Urinary bladder (tissue), 4 donors: ENCODE measurements at places on chromosomes 5 and 9. TPM values are rescaled to one million over a fixed set of nuclear protein-coding genes. Genes with fewer than 3 reads are reported as not detected.

DNA sequence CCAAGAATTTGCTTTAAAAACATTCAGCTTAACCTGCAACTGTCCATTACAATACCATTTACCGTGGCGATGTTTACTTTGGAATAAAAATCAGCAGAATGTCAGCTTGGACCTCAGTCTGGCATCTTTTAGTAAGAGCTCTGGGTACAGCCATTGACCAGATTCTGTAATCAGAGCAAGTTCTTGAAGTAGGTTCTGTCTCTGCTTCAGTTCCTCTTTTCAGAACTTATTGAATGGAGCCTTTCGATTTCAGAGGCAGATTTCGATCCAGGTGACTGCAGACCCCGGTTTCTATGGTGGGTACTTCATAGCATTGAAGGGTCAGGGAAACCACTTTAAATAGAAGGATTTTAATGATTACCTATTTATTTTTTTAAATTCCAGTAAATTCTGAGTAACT is 53.4 kb upstream of the SV2C start:
- no peak for DNase-seq

- no peak for DNase-seq
Observed at GRCh38 chr9:77305622-77306400, 128.5 kb downstream of the VPS13A start.

DNA sequence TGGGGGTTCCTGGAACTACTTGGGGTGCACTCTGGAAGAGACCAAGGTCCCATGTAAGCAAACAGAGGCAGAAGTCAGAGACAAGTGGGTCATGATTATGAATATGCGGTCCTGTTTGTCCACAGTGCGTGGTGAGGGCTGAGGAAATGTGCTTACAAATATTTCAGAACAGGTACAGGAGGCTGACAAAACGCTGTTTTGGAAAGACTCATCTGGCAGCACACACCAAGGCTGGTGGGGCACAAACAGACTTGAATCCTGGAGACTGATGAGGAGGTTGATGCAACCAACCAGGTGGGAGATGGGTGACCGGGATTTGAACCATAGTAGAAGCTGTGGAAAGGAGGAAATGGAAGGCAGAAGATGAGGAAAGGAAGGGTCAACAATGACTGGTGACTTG is 83.8 kb downstream of the ADRB2 start:
- DNase-seq = no peak

- no peak for DNase-seq
Observed at GRCh38 chr9:114025196-114025753, 52.8 kb downstream of the AMBP start.

- DNase-seq = no peak
Observed at GRCh38 chr9:7216004-7216841, 458.4 kb downstream of the KDM4C start.

- no peak for DNase-seq
Observed at GRCh38 chr9:126806336-126806735, 1.5 kb downstream of the ZBTB43 start.

DNA sequence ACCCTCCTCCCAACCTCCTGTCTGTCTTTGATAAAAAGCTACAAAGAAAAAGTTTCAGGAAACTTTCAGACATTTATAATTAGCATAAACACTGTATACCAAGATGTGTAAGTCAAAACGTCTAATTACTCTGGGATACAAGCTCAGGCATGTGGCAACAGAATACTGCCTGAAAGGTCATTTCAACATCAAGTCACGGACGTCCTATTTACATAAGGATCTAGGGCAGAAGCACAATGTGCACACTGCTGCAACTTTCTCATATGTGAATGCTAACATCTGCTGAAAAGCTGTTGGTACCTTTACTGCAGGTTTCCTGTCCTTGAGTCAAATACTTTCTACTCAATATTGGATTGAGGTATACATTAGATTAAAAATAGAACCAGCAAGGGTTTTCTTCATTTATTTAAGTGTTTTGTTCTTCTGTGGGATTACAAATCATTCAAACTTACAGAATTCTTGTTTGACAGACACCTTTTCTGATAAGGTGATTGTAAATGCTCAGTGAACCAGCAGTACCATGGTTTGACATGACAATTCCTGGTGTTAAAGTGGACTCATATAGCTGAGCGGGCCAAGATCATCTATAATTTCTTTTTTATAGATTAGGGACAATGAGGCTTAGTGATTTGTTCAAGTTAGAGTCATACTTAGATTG is 36.8 kb downstream of the ELL2 start:
- DNase-seq = no peak

GRCh38 chr9:94630833-94631232 is 8.5 kb downstream of the FBP1 start:
- peak; percentile 77 for DNase-seq

- no peak for DNase-seq
Observed at GRCh38 chr5:91706785-91707520, 323.8 kb upstream of the ARRDC3 start.

DNA sequence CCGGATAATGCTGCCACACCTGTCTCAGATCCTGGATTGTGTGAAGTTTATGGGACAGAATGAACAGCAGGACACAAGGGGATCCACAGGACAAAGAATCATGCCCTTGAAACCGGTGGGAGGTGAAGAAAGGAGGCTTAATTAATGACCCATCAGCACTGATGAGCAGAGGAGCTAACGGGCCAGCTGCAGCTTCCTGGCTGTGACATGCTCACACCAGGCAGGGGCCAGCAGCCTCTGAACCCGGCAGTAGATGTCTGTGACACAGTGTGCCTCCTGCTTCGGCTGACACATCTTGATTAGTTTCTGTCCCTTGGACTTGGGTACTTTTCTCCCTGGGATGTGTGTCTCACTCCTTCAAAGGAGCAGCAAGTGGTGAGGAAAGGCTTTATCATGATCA is 328.8 kb upstream of the BRINP1 start:
- DNase-seq = no peak

- DNase-seq = no peak
Observed at GRCh38 chr5:61100437-61100836, 61.8 kb downstream of the SMIM15 start.

- DNase-seq = no peak
Observed at GRCh38 chr9:134051319-134051718, 16.5 kb downstream of the BRD3 start.

DNA sequence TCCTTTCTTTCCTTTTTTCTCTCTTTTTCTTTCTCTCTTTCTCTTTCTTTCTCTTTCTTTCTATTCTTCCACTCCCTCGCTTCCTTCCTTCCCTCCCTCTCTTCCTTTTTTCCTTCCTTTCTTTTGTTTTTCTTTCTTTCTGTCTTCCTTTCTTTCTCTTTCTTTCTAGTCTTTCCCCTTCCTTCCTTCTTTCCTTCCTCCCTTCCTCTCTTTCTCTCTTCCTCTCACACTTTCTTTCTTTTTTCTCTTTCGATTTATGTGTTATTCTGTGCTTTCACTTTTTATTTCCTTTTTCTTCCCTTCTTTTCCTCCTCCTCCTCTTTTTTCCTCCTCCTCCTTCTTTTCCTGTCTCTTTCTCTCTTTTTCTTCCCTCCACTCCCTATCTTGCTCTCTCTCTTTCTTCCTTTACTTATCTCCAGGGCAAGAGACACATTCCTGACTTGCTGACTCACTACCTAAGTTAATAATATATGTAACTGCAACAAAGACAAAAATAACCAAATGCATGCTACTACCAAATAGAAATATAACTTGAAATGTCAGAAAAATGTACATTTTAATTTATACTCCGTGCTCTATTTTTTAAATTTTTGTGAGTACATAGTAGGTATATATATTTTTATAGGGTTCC is 445.5 kb downstream of the GABRG2 start:
- no peak for DNase-seq

DNA sequence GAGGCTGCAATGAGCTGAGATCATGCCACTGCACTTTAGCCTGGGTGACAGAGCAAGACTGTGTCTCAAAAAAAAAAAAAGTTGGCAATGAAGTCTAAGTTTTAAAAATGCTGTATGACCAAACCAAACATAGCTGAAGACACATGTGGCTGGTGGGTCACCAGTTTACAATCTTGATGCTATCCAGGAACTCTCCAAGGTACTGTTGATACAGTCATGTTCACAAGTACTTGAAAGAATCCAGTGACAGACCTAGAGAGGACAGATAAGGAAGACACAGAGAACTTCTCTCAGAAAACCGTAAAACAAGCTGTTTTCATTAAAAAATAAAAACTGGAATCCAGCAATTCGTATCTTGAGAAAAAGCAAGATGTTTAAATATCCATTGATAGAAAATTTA is 95.7 kb downstream of the ACTBL2 start:
- DNase-seq = no peak

XRCC4 gene
- 12.1 TPM for total RNA-seq

PRRX2 gene
- total RNA-seq = 8.6 TPM

DBH gene
- 0.79 TPM for total RNA-seq

COL15A1 gene
- total RNA-seq = 136 TPM
